ENCODE measurements at places on chromosomes 4 and X.

DNA sequence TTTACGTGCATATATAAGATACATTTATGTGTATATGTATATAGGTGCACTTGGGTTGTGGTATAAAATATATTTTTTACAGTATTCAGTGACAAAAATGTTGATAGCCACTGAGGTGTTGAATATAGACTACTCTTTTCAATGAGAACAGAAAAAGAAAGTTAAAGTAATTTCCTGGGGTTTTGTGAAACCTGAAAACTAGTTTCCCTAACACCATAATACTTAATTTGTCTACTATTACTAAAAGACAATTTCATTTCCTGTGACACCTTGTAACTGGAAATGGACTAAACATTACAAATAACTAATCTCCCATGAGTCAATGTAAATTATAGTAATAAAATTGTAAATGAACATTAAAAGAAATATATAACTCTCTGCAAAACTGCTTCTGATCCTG lies 32.0 kb upstream of the MAP9 start:
- DNase-seq, result no peak

DNA sequence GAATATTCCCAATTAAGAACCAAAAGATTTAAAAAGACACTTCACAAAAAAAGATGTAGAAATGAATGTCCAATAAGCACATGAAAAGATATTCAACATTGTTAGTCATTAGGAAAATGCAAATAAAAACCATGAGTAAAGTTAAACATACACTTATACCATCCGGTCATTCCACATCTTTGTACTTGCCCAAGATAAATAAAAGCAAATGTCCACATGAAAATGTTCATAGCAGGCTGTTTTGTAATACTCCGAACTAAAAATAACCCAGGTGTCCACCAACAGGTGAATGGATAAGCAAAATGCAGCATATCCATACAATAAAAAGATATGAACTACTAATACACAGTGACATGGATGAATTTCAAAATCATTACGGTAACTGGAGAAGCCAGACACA lies 28.6 kb upstream of the ZCCHC4 start:
- DNase-seq, result no peak

- no peak for DNase-seq
Observed at GRCh38 chr4:186172546-186172945, 18.8 kb upstream of the CYP4V2 start.

GRCh38 chr4:140884431-140885058 lies 128.4 kb upstream of the TBC1D9 start:
- DNase-seq, result no peak

DNA sequence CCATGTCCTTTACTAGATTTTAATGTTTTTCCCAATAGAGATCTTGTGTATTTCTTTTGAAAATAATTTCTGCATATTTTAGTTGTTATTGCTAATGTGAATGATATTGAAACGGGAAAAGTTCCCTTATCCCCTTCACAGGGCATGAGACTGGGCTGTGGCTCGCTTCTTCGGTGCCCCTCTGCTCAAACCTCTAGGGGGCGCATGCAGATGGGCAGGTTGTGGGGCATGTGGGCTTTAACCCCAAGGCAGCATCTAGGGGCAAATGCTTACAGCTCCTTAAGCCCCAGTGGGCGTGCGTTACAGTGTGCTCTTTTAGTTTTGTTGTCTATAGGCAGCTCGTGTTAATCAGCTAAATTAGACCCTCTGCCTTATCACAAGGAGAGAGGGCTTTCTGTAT lies 194.7 kb downstream of the OPHN1 start:
- no peak for DNase-seq

GRCh38 chr4:53620956-53621355 lies 29.7 kb upstream of the LNX1 start:
- no peak for DNase-seq

DNA sequence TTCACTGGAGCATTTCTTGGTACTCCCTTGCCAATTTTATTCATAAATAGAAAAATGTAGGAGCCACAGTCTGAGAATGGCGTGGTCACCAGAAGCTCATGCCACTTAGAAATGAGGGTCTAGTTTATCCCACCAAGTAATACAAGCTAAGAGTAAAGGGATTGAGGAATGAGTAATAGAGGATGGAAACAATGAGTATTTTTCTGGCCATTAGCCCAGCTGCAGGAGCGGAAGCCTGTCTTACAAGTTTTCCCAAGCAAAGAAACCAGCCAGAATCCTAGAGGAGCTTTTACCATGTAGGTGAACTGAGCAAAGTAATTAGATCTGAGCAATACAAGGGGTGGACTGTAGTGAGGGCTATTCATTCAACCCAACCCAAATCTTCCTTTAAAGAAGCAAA lies 160.7 kb upstream of the NPY2R start:
- DNase-seq, result no peak

DNA sequence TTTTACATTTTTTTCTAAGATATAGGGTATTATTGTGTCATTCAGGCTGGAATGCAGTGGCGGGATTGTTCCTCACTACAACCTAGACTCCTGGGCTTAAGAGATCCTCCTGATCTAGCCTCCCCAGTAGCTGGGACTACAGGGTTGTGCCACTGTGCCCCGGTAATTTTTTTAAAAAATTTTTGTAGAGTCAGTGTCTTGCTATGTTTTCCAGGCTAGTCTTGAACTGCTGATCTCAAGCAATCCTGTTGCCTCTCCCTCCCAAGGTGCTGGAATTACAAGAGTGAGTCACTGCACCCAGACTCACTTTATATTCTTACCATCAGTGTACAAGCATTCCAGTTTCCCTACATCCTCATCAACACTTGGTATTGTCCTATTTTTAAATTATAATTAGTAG lies 156.4 kb upstream of the GYPA start:
- no peak for DNase-seq

DNA sequence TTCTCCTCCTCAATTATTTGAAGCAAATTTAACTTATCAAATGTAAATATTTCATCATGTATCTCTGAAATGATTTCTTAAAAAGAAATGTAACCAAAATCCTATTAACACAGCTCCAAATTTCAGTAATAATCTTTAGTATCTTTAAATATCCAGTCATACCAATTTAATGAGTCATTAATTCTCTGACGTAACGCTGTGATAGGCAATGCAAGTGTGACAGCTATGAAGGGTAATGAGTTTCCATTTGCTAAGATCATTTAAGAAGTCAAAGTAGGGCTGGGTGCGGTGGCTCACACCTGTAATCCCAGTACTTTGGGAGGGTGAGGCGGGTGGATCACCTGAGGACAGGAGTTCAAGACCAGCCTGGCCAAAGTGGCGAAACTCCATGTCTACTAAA lies 15.6 kb downstream of the RPS3A start:
- DNase-seq, result no peak

GRCh38 chr4:44415251-44415650 lies 33.4 kb downstream of the KCTD8 start:
- DNase-seq, result no peak
